ENCODE measurements at places on chromosomes 13 and 19. TPM values are rescaled to one million over a fixed set of nuclear protein-coding genes. Genes with fewer than 3 reads are reported as not detected.
A peak's percentile ranks its signal among the peaks of the same experiment; 100 is the strongest.

Gene OR4F17
- polyA plus RNA-seq, result not detected

Gene TMIGD2
- polyA plus RNA-seq, result 0.06 TPM

DNA sequence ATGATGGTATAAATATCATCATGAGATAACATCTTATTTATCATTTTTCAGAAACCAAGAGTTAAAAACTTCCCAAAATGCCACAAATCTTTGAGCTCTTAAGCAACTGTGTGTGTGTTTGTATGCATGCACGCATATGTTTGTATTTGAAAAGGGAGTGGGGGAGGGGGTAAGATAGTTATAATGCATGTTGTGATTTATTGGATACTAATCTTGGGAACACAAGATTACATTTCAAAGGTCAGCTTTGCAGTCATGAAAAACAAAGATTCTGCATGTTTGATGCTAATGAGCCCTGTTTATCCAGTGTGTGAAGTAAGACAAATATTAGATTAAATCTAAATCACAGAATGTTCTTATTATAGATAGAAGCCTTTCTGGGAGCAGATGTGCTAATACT, 355.9 kb downstream of the DCT start:
- DNase-seq, result no peak

DNA sequence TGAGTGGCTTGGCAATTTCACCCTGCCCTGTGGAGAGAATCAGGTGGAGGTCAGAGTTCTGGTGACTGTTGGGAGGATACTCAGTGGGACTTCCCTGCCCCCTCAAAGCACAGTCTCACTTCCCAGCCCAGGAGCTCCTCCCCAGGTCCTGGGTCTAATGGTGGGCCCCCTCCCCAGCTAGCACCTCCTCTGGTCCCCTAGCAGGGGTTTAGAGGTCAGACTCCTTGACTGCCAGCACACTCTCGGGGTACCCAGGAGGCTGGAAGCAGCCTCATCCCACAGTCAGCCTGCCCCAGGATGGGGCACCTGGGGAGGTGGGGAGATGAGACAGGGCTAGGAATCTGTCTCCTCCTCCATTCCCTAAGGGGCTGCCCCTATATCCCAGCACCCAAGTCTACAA, 65.2 kb downstream of the COLGALT1 start:
- DNase-seq, result no peak

DNA sequence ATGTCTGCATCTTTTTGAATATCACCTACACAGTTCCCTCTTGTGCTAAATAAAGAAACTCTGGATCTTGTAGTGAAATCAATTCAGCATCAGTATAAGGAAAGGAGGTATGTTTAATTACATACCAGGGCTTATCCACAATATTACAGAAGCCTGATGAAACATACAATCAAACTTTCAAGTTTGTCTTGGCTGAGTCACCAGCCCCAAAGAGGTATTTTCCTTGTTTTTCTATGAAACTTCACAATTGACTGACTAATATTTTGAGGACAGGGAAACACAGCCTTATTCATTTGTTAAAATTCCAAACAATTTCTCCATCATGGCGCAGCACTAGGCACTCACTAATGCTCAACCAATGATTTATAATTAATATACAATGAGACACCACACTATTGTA, 952.4 kb downstream of the PCDH17 start:
- no peak for DNase-seq

DNA sequence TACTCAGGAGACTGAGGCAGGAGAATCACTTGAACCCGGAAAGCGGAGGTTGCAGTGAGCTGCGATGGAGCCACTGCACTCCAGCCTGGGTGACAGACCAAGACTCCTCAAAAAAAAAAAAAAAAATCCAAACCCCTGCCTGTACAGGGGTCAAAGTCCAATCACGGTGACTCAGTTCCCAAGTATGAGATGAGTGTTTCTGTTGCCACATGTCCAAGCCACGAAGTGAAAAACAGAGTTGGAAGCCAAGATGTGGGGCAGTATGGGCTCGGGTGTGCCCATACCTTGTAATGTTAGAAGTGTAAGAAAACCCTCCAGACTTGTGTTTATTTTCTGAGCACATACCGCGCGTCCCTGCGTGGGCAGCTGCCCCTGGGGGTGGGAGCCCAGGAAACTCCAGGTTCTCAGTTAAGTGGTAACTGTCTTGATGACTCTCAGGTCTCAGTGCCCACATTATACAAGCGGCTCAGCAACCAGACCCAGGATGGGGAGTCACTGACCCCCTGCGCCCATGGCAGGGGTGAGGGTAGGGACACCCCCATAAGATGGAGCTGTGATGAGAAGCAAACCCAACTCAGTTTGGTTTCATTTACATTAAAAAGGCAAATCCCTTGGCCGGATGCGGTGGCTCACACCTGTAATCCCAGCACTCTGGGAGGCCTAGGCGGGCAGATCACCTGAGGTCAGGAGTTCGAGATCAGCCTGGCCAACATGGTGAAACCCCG, 1.2 kb upstream of the GPX4 start:
- no peak for DNase-seq

DNA sequence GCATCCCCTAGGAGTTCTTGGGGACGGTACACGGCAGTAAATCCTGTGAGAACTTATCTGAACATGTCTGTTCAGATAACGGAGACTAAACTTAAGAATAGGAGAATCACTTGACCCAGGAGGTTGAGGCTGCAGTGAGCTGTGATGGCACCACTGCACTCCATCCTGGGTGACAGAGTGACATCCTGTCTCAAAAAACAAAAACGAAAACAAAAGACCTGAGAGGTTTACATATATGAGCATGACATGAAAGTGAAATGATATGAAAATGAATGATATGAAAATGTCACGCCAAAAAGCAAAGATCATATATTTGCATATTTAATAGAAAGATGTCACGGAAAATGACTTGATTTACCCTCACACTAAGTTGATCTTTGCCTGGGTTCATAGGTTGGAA, 5.8 kb downstream of the ZNF175 start:
- DNase-seq, result no peak

Gene MISP3
- polyA plus RNA-seq, result 1.6 TPM

Gene CYP2F1
- not detected for polyA plus RNA-seq

Gene CDX2
- not detected for polyA plus RNA-seq

Gene S1PR5
- polyA plus RNA-seq, result 0.32 TPM

DNA sequence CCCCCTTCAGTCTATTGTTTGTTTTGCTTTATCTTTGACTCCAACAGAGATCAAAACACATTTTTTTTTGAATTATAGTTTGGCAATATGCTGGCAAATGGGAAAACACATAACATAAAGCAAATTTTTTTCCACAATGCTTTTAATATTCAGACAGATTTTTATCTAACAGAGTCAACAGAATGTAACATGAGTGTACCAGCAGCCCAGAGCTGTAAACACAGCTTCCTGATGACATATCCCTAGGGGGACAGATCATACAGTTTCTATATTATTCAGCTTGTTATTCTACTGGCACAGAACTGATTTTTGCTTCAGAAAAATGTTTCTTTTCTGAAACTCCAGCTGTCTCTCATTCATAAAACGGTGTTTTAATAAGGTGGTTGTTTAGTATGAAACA, 168.8 kb downstream of the OLFM4 start:
- peak; percentile 65 for DNase-seq

Gene KLHL1
- polyA plus RNA-seq, result not detected

DNA sequence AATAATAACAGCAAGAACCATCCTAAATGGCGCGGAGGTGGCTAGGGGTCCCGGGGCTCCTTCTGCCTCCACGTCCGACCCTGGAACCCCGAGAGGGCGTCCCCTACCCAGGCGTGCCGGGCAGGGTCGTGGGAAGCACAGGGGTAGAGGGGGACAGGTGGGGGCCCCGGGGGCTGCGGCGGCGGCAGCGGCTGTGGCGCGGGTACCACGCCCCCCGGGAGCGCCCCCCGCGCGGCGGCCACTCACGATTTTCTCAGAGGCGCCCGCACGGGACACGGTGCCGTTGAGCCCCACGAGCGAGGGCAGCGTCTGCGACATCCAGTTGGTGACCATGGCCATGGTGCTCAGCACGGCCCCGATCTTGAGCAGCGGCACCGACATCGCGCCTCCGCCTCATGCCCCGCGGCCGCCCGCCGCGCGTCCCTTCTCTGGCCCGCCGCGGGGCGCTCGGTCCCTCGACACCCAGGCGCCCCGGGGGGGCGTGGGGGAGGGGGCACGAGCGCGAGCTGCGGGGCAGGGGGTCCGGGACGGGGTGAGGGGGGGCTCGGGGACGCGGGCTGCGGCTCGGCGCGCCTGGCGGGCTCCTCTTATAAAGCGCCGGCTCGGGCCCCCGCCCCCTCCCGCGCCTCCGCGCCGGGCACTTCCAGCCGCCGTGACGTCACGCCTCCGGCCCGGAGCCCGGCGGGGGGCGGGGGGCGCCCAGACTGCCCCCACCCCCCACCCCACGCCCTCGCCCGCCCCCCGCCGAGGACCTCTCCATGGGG, 22.9 kb downstream of the OLFM2 start:
- peak; percentile 90 for DNase-seq

DNA sequence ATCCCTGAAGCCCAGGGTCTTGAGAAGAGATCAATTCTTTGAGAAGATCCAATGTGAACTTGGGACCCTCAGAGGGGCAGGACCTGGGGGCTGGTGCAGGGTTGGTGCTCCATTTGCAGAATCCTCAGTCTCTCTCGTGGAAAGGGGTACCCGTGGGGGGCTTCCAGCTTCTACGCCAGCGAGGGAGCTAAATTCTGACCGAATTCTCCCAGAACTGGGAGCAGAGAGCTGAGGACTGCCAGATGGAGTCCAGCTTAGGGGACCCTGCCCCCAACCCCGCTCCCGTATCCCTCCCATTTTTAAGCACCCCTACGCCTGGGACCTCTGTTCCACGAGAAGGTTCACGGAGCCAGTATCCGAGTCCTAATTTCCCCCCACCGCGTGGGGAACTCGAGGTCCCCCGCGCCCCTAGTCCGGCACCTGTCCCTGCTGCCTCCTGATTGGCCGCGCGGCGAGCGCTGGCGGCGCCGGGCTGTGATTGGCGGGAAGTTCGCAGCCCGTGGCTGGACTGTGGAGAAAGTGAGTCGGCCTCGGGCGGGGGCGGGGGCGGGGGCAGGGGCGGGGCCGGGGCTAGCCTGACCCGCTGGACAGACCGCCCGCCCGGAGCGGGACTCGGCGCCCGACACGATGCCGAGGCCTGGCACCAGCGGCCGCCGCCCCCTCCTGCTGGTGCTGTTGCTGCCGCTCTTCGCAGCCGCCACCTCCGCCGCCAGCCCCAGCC, 4.4 kb upstream of the LTBP4 start:
- peak; percentile 76 for DNase-seq

DNA sequence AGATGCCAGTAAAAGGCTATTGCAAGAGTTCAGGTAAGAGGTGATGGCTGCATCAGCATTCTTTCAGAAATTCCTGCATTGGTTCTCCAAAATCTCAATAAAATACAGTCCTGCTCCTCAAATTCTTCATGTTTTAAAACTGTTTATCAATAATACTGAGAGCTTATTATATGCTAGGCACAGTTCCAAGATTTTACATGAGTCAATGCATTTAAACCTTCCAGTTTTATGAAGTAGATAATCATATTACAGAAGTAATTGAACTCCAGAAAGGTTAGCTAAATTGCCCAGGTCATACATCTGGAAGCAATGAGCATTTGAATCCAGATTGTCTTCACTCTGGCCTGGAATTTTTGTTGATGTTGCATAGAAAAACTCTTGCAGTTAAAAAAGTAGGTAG, 282.9 kb upstream of the SLITRK6 start:
- DNase-seq, result no peak

Data from SK-N-SH (cell line).